ENCODE measurements at places on chromosomes 11 and 22.

DNA sequence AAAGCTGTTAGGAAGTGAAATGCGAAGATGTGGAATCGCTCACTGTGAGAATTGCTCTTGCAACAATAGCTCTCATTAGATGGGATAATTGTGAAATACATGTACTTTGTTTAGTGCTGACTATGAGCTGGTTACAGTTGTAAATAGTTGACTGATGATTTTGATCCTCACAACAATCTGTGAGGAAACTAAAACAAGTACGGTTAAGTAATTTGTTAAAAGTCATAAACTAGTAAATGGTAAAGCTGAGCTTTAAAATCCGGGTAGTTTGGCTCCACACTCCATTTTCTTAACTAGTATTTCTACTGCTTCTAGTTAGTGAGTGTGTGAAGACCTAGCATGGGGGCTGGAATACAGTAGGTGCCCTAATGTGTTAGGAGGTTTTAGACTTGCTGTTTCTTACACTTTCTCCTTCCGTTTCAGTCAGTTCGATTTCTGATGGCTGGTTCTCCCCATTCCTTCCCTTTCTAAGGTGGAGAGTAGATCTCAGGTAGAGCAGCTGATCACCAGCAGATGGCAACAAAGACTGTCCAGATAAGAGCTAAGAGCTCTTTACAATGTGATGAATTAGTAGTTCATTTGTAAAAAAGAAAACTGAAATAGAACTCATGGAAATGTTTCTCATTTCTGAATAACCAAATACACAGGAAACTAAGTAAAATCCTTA is 16.3 kb upstream of the CYP2R1 start:
- no peak for DNase-seq

DNA sequence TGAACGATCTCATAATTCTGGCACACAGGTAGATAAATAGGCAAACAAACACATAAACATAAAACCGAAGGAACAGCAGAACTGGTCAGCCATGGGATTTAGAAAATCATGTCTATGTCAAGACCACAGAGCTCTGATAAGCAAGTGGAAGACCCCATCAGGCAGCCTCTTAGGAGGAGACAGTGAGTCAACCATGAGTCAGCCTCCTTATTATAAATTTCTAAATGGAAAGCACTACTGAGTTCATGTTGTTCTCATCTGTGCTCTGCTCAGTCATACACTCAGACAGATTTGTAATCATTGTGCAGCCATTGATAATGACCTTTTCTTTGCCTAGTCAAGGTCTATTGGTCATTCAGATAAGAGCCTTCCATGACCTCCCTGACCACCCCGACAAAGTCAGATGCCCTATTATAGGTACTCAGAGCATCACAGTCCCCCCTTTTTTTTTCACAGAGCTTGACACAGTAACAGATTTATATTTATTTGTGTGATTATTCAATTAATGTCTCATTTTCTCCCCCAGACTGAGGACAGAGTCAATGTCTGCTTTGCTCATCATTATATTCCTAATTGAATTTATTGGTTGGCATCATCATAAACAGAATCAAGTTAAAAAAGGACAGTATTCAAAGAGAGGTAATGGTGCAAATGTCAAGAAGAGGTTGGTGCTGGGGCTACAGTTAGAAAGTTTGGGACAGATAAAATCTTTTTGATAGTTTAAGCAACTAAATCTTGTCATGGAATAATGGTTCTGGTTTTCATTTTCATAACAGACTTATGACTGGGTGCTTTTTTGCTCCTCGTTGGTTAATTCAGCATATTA is 579.7 kb upstream of the CCDC90B start:
- no peak for DNase-seq

DNA sequence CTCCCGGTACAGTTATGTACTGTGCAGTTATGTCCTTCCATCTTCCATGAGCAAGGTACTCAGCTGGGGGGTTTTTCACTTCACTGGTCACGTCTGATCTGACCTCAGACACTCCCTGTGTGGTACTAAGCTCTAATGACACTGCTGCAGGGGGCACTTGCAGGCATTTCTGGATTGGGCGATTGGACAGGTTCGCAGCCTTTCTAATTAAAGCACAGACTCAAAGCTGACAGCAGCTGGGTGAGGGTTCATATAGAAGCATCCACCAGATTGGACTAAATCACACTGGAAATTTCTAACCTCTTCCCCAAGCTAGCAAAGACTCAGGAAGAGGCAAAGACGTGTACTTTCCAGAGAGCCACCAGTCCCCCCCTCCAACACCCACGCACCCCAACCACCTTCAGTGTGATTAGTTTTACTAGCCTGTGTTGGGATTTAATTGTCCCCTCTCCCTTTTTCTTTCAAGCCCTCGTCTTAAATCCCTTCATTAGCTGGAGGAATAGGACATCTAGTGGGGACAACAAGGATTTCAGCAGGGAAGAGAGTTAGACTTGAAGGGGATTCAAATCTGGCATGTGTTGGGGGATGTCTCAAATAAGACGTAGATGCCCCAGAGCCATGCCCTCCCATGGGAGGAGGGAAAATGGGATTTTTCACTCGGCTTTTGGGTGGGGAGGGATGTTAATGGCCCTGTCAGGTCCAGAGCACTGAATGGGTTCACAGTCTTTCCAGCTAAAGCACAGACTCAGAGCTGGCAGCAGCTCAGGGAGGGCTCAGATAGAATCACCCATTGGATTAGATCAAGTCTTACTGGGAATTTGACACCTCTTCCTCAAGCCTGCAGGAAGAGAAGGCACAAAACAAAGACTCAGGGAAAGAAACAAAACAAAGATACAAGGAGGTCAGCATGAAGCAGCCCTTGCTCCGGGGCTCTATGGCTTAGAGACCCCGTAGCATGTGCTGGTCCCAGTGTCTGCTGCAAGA is 10.9 kb downstream of the INS start:
- no peak for DNase-seq

- DNase-seq, result no peak
Observed at GRCh38 chr11:8814209-8814922, 96.6 kb upstream of the AKIP1 start.

GRCh38 chr22:25976356-25976755 is 192.9 kb upstream of the SEZ6L start:
- DNase-seq, result no peak

GRCh38 chr22:43824724-43825420 is 12.8 kb upstream of the EFCAB6 start:
- no peak for DNase-seq

- no peak for DNase-seq
Observed at GRCh38 chr11:66580803-66581202, 12.1 kb downstream of the CCDC87 start.

DNA sequence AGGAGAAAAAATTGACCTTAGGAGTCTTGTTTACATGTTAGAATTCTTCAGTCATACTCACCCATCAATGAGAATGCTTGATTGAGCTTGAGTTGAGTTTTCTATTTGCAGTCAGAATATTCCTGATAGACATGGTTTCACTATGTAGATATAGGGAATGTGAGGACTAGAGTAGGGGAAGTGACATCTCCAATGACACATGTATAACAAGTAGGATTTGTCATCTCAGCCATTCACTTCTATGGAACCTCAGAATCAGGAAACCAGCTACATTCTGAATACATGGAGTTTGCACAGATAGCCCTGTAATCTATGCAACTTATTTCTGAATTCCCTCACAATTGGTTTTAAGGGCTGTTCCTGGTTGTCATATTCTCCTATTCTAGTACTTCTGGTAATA is 20.1 kb upstream of the OR9Q1 start:
- DNase-seq, result no peak

DNA sequence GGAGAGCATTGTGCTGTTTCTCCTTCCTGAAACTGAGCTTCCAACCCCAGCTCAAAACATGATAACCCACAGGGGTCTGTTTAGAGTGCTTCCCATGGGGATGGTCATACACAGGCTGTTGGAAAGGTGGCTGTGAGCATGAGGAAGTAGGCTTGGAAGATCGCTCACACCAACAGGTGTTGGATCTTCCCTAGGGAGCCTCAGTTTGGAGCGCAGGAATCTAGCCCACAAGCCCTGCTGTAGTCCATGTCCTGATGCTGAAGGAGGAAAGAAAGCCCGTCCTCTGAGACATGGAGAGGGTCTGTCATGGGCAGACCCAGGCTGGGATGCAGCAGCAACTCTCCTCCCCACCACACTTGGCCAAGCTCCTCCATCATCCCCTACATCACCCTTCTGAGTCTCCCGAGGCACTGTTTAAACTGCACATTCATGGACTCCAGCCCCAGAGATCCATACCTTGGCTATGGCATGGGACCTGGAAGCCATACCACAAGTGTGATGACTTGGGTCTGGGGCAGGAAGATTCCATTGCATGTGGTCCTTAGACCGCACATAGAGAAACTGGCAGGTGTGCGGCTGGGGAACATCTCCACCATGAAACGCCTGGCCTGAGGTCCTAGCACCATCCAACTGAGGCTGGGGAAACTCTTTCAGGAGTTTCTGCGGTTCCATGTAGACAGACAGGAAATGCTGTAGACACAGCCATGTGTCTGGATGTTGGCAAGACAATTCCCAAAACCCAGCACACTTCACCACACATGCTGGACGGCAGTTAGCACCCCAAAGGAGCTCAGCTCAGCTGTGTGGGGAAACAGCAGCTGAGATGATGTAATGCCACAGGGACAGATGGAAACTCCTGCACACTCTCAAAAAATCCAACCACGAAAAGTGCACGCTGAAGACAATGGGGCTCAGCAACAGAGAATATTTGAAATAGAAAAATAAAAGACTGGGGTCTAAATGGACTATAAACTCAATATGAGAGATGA is 27.6 kb upstream of the TTC12 start:
- no peak for DNase-seq
